CD4-positive, alpha-beta T cell treated with Interleukin-4 for 1 hour (primary cell): ENCODE measurements at places on chromosomes 4 and X.

GRCh38 chrX:38225093-38225492 lies 4.4 kb upstream of the SRPX start:
- DNase-seq: no peak

- no peak for DNase-seq
These were observed 42.5 kb downstream of the LAMP2 start for GRCh38 chrX:120426599-120426998.

- peak; percentile 66 for DNase-seq
These were observed 55.1 kb upstream of the PGAM4 start for GRCh38 chrX:78024349-78025059.

DNA sequence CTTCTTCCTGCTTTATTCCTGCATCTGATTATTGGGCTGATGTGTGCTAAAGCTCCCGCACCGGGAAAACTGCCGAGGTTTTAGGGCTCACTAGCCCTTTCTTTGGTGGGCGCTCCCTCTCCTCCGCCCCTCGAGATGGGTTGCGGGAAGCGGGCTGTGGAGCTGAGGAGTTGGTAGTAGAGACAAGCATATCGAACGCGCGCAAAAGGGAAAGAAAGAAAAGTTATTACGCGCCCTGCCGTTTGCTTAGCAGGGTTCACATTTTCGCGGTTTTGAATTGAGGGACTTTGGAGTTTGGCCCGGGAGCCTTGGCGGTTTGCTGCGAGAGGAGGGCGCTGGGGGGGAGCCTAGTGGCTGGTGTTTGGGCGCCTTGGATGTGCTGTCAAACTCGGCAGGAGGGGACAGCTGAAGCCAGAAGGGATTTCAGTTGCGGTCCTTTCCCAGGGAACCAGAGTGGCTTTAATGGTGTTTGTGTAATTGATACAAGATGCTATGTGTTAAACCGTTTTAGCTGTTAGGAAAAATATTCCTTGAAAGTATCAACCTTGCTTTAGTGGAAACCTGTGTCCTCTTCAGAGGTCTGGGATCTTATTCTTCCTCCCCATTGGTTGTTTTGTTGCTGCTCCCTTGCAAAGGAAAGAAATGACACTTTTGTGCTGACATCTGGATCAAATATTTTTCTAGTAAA lies 1.1 kb downstream of the GAB1 start:
- DNase-seq: no peak

DNA sequence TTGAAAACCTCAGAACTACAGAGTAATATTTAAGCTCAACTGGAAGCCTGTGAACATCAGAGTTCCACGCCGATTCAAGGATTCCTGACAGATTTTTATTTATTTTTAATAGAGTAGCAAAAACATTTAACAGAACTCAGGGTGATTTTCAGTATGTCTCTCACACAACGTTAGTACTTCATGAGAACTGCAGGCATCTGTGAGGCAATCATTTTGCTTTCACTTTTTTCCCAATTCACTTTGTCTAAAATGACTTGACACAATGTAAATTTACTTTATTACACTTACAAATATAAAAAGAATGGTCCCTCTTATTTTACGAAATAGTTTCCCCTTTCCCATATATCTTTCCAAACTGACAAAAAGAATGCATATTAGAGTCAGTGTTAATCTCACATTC lies 869.5 kb upstream of the EPHA5 start:
- no peak for DNase-seq

DNA sequence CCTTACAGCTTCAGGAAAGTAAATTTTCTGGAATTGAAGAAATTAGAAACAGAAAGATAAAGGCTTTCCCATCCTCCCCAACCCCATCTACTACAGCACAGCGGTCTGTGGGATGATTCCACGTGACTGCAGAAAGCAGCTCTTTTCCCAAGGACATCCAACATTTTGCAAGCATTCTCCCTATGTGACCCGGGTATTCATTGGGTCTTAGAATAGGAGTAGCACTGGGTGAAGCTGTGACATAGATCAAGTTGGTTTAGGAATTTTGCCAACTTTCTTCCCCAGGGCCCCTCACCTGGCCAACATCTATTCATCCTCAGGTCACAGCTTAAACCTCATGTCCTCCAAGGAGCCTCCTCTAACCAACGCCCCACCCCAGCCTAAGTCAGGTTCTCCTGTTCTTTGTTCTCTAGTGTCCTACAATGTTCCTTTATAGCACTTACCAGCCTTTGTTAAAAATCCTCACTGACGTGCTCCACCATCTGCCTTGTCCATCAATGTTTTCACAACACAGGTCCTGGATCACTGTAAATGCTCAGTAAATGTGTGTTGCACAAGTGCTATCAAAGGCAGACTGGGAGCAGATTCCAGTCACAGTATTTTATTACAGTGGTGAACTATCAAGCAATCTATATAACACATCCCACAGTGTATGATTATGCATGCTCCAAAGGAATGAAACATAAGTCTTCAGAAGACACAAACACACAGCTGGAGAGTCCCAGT lies 80.9 kb upstream of the MTM1 start:
- DNase-seq: no peak

GRCh38 chrX:124373348-124373747 lies 27.0 kb downstream of the SH2D1A start:
- no peak for DNase-seq

- peak; percentile 62 for DNase-seq
These were observed 72.1 kb downstream of the PRSS12 start for GRCh38 chr4:118280501-118281218.

- DNase-seq: no peak
These were observed 39.8 kb upstream of the VCX3A start for GRCh38 chrX:6574762-6575161.

DNA sequence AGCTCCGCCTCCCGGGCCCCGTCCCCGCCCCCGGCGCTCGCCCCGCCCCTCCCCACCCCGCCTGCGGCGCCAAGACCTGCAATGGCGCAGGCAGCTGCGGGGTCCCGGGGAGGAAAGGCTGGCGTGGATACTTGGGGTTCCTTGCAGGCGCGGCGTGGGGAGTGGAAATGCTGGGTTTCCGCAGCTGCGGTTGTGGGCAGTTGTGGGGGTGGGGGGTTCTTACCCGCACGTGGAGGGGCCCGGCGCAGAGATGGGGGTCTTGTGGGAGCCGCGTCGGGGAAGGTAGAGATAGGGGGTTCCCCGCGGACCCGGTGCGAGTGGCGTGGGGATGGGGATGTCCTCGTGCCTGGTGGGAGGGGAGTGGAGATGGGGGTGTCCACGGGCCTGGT lies 680 bp upstream of the ASMTL start:
- DNase-seq: peak; percentile 84

DNA sequence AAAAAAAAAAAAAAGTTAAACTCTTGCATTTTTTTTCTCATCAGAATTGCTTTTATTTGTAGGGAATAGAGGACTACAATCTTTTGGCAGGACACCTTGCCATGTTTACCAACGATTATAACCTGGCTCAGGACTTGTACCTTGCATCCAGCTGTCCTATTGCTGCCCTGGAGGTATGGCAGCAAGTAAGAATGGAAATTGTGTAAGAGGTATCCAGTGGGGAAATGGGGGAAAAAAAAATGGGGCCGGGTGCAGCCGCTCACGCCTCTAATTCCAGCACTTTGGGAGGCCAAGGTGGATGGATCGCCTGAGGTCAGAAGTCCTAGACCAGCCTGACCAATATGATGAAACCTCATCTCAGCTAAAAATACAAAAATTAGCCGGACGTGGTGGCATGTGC lies 49.8 kb downstream of the WDR19 start:
- DNase-seq: no peak

GRCh38 chr4:128502818-128503527 lies 215.4 kb upstream of the PGRMC2 start:
- no peak for DNase-seq

GRCh38 chr4:108433832-108434231 lies 186.5 kb upstream of the RPL34 start:
- DNase-seq: peak; percentile 13

DNA sequence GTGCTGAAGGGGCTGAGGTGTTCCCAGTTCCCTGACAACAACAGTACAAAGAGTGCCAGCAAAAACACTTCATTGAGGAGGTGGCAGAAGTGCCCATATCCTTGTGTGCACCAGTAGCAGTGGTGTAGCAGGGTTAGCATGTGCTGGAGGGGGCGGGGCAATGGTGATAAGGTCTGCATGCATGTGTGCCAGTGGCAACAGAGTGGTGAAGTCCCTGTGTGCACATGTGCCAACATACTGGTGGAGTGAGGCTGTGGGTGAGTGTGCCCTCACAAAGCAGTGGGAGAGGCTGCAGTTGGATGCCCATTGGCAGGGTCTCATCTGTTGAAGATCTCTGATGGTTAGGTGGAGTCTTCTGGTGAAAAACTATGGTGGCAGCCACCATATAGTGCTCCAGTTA lies 994.6 kb downstream of the PCDH19 start:
- no peak for DNase-seq
